ENCODE measurements at places on chromosomes 13 and 19. TPM values are rescaled to one million over a fixed set of nuclear protein-coding genes. Genes with fewer than 3 reads are reported as not detected.

DNA sequence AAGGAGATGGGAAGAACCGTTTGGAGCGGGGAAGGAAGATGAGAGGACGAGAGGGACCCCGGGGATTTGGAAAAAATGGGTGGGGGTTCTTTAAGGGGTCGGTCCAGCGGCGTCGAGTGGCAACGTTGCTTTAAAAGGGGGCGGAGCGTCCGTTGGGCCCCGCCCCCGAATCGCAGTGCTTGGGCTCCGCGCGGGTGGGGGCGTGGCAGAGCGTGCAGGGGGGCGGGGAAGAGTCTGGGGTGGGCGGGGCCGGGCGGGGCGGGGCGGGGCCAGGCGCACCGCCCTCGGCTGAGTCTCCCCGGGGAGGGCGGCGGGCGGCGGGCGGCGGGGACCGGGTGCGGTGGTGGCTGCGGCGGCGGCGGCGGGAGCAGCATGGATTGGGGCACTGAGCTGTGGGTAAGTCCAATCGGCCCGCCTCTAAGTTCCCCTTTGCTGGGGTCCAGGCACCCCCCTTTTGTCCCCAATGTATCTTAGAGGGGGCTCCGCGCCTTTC is at the start of gene TRIP10:
Gene TRIP10, plus strand, starts transcription at position 291 of the 493 bp plus-strand sequence. Its CDS starts 82 bp downstream, at position 373.
- peaks cover 45% of the 10 kb centered on the region for H3K4me1 ChIP-seq
- peak within 1 kb of the TSS; percentile 81 for H3K4me3 ChIP-seq
- no peaks in the 10 kb centered on the region for H3K36me3 ChIP-seq
- H3K27ac ChIP-seq: peak within 1 kb of the TSS; percentile 39
- no peaks in the 10 kb centered on the region for H3K27me3 ChIP-seq

- no peak for DNase-seq
- no peaks in the 10 kb centered on the region for H3K4me1 ChIP-seq
- no peak overlapping the region for H3K4me3 ChIP-seq
- H3K36me3 ChIP-seq: no peaks in the 10 kb centered on the region
- H3K27ac ChIP-seq: no peak overlapping the region
These were observed 239.1 kb upstream of the HTR2A start for GRCh38 chr13:47135800-47136503.

- no peak overlapping the region for H3K4me3 ChIP-seq
- H3K27ac ChIP-seq: no peak overlapping the region
- no peak for DNase-seq
- H3K27me3 ChIP-seq: no peaks in the 10 kb centered on the region
These were observed 23.0 kb upstream of the PLPP2 start for GRCh38 chr19:313988-314815.

- no peaks in the 10 kb centered on the region for H3K27me3 ChIP-seq
- DNase-seq: no peak
These were observed 235.2 kb downstream of the KCNRG start for GRCh38 chr13:50250401-50250800.

GRCh38 chr13:28440774-28441504 is 54.0 kb downstream of the FLT1 start:
- no peak for DNase-seq
- H3K4me1 ChIP-seq: no peaks in the 10 kb centered on the region
- H3K36me3 ChIP-seq: no peaks in the 10 kb centered on the region
- no peak overlapping the region for H3K27ac ChIP-seq
- H3K27me3 ChIP-seq: no peaks in the 10 kb centered on the region

GRCh38 chr13:92912629-92913028 is 314.0 kb upstream of the GPC6 start:
- H3K36me3 ChIP-seq: no peaks in the 10 kb centered on the region
- no peak for DNase-seq

- no peaks in the 10 kb centered on the region for H3K36me3 ChIP-seq
- no peaks in the 10 kb centered on the region for H3K4me1 ChIP-seq
- H3K27ac ChIP-seq: no peak overlapping the region
- H3K27me3 ChIP-seq: no peaks in the 10 kb centered on the region
- H3K4me3 ChIP-seq: no peak overlapping the region
- peak; percentile 19 for DNase-seq
These were observed 19.6 kb downstream of the IER2 start for GRCh38 chr19:13169769-13170168.

DNA sequence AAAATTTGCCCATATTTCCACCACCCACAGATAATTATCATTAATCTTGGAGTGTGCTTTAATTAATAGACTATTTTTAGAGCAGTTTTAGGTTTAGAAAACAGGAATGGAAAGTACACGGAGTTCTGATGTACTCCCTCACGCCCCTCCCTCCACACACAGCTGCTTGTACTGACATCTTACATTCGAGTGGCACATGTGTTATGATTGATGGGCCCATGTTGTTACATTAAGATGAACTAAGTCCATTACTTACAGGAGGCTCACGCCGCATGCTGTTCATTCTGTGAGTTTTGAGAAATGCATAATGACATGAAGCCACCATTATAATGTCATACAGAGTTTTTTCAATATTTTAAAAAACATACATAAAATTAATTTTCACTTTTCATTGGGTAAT is 1.2 kb upstream of the SPATA13 start:
- peaks cover 7% of the 10 kb centered on the region for H3K4me1 ChIP-seq
- no peaks in the 10 kb centered on the region for H3K36me3 ChIP-seq
- no peak overlapping the region for H3K4me3 ChIP-seq
- H3K27me3 ChIP-seq: no peaks in the 10 kb centered on the region
- no peak overlapping the region for H3K27ac ChIP-seq
- DNase-seq: no peak

DNA sequence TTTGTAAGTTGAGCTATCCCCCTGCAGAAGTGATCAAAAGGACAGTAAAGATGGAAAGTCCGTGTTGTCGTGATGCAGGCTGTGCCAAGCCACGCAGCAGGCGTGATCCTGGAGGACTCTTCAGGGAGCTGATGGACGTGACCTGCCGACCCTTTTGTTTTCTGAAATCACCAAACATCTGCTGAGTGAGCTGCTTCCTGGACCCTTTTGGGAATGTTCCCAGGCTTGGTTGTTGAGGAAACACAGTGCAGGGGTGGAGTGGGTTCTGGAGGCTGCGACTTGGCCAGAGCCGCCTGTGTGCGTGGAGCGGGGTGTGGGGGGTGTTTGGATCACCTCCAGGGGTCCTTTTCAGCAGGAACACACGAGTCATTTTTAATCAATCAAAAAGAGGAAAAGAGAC is 15.4 kb upstream of the CPAMD8 start:
- no peak overlapping the region for H3K4me3 ChIP-seq
- no peak for DNase-seq
- no peaks in the 10 kb centered on the region for H3K4me1 ChIP-seq
- no peak overlapping the region for H3K27ac ChIP-seq
- H3K36me3 ChIP-seq: no peaks in the 10 kb centered on the region

DNA sequence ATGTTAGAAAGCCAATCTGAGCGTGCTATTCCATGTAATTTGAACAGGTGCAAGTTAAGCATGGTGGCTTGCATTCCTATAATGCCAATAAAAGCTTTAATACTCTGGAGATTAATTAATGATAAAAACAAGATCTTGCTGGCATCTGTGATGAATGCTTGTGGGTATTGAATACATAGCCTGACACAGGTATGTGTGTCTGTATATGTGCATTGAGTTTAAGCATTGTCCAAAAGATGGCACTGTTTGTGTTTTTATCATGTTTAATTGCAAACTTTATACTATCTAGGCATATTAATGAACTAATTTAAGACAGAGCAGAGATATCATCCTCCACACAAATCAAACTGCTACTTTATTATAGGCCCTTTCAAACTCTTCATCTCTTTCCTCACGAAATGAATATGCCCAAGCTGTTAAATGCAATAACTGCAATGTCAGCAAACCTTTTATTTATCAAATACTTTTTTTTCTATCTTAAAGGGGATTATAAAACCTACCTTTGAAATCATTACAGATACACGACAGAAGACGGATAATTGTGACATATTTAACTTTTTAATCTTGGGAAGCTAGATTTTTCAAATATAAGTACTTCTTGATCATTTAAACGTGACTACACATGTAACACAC is 86.5 kb downstream of the TNFSF11 start:
- no peaks in the 10 kb centered on the region for H3K4me1 ChIP-seq
- H3K27me3 ChIP-seq: no peaks in the 10 kb centered on the region
- peak; percentile 36 for DNase-seq
- no peak overlapping the region for H3K27ac ChIP-seq

DNA sequence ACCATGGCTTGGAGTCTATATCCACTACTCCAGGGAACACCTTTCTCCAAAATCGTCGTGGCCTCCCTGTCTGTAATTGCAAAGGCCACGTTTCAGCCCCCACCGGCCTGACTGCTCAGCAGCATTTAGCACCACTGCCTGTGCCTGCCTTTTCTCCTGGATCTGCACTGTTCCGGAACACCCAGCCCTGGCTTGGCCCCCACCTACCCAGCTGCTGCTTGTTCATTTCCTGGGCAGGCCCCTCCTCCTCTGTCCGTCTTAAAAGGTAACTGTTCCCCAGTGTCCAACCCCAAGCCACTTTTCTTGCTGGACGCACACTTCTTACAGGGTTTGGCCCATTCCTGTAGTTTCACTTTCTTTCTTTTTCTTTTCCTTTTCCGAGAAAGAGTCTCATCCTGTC is 8.5 kb upstream of the SYT5 start:
- H3K27ac ChIP-seq: no peak overlapping the region
- H3K4me1 ChIP-seq: no peaks in the 10 kb centered on the region
- no peak overlapping the region for H3K4me3 ChIP-seq
- no peaks in the 10 kb centered on the region for H3K27me3 ChIP-seq
- no peaks in the 10 kb centered on the region for H3K36me3 ChIP-seq

DNA sequence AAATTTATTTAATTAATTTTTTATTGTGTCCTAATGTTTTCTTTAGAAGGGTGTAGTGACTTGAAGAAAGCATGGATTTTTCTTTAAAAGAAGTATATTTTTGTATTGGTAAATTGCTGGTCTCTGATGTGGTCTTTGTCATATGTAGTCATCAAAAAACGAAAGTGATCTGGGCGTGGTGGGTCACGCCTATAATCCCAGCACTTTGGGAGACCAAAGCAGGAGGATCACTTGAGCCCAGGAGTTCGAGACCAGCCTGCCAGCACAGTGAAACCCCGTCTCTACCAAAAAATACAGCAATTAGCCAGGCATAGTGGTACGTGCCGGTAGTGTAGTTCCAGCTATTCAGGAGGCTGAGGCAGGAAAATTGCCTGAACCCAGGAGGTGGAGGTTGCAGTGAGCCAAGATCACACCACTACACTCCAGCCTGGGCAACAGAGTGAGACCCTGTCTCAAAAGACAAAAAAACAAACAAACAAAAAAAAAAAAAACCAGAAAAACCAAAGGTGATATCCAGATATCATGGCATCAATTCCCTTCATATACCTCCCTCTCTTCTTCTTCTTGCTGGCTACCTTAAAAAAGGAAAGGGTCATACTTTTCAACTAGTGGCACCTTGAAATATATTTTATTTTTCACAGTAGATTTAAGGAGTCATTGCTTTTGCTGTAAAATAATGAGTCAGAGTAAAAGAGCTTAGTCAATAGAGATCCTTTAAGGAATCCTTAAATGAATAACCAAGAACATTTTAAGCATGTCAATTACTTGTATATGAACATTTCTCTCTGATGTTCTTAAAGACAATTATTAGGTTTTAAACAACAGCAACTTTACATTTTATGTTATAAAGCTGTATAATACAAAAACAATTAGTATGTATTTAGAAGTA is 19.9 kb downstream of the KCTD4 start:
- H3K4me1 ChIP-seq: no peaks in the 10 kb centered on the region
- no peak for DNase-seq
- no peaks in the 10 kb centered on the region for H3K27me3 ChIP-seq
- H3K36me3 ChIP-seq: peaks cover 6% of the 10 kb centered on the region

DNA sequence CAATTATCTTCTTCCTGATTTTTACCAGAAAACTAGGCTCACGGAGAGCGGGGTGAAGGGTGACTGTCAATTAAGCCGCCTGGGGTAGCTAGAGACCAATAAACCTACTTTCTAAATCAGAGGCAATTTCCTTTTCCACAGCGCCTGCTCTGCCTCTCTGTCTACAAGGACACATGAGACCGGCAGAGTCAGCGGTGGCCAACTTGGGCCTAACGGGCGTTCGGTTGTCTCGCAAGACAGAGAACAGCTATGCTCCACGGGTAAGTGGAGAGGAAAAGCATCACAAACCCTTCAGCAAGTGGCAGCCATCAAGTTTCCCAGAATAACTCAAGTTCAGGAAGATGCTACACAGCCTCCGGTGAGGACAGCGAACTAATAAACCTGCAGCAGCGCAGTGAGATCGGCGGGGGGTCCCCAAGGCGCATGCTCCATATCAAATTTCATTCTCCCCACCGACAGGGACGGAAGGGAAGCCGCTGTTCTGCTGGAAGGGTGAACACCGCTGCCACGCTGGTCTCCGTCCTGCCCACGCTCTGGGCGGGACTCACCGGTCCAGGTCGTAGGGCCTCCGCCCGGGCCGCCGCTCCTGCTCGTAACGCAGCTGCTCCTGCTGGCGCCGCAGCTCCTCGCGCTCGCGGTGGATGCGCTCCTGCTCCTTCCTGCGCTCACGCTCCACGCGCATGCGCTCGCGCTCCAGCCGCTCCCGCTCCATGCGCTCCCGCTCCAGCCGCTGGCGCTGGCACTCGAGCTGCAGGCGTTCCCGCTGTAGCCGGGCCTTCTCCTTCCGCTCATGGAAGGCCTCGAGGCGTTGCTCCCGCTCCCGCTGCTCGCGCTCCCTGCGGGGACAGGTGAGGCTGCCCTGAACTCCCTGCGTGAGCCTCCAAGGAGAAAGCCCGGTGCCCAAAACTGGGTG is 25.8 kb upstream of the TINCR start:
- DNase-seq: no peak
- no peak overlapping the region for H3K4me3 ChIP-seq
- peaks cover 32% of the 10 kb centered on the region for H3K36me3 ChIP-seq
- no peaks in the 10 kb centered on the region for H3K27me3 ChIP-seq

DNA sequence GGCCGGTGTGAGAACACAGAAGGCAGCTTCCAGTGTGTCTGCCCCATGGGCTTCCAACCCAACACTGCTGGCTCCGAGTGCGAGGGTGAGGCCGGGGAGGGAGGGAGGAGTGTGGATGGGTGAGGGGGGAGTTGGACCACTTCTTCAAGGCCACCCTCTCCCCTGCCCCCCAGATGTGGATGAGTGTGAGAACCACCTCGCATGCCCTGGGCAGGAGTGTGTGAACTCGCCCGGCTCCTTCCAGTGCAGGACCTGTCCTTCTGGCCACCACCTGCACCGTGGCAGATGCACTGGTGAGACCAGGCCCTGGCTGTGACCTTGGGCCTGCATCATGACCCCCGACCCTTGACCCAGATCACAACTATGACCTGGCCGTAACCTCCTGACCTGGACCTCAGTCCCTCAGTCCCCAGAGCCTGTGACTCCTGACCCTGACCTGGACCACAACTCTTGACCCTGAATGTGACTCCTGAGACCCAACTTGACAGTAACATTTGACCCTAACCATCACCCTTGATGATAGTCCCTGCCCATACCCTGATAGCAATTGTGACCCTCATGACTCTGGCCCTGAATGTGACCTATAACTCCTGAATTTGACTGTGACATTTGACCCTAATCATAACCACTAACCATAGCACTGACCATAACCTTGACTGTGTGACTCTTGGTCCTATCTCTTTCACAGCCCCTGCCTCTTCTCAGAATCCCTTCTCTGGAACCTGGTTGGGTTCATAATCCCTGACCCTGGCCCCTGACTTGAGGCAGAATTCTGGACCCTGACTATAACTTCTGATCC is 10.9 kb downstream of the LTBP4 start:
- H3K27ac ChIP-seq: no peak overlapping the region
- peaks cover 43% of the 10 kb centered on the region for H3K4me1 ChIP-seq
- H3K36me3 ChIP-seq: no peaks in the 10 kb centered on the region
- no peak overlapping the region for H3K4me3 ChIP-seq

- no peak overlapping the region for H3K27ac ChIP-seq
- no peak for DNase-seq
- no peaks in the 10 kb centered on the region for H3K4me1 ChIP-seq
These were observed 284.3 kb downstream of the MTUS2 start for GRCh38 chr13:29104461-29104860.

IFI30 gene
- 416 TPM for total RNA-seq

CAMSAP3 gene
- not detected for total RNA-seq

LRRC4B gene
- total RNA-seq: not detected

CAPS gene
- total RNA-seq: 17.8 TPM

Measured in Karpas-422 (cell line).